ENCODE measurements at places on chromosomes 12 and 14.
A peak's percentile ranks its signal among the peaks of the same experiment; 100 is the strongest.

- DNase-seq, result no peak
These were observed 172.3 kb downstream of the DUSP6 start for GRCh38 chr12:89179983-89180382.

GRCh38 chr12:52307836-52308805 lies 13.1 kb downstream of the KRT83 start:
- DNase-seq, result peak; percentile 58

- DNase-seq, result no peak
These were observed 36.9 kb downstream of the PSEN1 start for GRCh38 chr14:73173092-73173735.

DNA sequence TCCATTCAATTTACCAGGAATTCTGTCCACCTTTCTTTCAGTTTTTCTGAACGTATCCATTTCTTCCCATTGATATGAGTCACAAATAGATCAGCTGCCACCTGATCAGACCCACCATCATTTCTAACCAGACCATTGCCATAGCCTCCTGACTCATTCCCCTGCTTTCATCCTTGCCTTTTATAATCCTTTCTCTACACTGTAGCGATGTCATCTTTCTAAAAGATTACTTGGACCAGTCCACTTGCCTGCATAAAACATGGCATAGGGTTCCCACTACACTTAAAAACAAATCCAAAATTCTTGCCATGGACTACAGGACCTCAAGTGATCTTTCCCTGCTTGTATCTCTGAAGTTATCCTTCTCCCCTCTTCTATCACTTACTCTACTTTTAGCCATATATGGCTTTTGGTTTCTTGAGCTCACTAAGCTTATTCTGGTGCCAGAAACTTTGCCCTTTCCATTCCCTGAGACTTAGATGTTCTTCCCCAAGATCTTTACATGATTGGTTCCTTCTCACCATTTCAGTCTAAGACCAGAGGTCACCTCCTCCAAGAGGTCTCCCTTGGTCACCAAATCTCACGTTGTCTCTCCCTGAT lies 149.5 kb upstream of the KRR1 start:
- DNase-seq, result no peak

DNA sequence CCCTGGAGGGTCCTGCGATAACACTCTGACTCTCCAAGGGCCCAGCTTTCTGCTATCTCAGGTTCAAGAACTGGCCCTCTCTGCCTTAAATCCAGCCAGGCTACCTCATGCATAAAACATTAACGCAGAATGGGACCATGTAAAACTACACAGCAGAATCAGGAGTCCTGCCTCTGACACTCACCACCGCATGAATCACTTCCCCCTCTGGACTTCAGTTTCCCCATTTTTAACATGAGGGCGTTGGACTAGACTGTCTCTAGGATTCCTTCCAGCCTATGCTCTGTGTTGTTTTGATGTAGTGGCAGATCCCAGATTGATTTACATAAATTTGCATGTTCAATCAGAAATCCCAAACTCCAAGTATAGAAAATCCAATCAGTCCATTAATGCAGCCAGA lies 3.3 kb downstream of the NCKAP5L start:
- DNase-seq, result no peak

- no peak for DNase-seq
These were observed 275.2 kb downstream of the DACT1 start for GRCh38 chr14:58912799-58913432.

DNA sequence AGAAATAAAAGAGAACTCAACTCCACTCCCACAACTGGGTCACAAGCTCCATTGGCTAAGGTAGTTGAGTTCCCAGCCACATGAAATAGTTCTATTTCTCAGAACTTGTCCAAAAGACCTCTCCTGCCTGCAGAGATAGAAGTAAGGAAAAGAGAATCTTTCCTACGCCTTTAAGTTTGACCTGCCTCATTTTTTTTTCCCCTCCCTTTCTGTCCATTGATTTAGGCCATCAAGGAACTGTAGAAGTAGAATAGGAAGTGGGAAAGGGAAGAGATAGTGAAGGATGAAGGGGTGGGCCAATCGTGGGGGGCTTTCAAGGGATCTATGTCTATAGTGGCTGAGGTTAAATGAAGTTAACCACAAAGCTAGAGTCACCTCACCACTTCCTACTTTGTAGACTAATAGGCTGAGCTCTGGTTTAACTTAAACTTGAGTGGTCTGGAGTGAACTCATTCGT lies 13.9 kb upstream of the NUDT4 start:
- DNase-seq, result no peak

- DNase-seq, result no peak
These were observed 8.2 kb upstream of the ATG101 start for GRCh38 chr12:52061470-52062166.

Data from mesothelial cell of epicardium (in vitro differentiated cells).